ENCODE measurements at places on chromosomes 3 and 15. TPM values are rescaled to one million over a fixed set of nuclear protein-coding genes. Genes with fewer than 3 reads are reported as not detected.

- H3K36me3 ChIP-seq: no peaks in the 10 kb centered on the region
- H3K27me3 ChIP-seq: peaks cover 62% of the 10 kb centered on the region
These were observed 35.2 kb downstream of the CPN2 start for GRCh38 chr3:194315965-194316361.

DNA sequence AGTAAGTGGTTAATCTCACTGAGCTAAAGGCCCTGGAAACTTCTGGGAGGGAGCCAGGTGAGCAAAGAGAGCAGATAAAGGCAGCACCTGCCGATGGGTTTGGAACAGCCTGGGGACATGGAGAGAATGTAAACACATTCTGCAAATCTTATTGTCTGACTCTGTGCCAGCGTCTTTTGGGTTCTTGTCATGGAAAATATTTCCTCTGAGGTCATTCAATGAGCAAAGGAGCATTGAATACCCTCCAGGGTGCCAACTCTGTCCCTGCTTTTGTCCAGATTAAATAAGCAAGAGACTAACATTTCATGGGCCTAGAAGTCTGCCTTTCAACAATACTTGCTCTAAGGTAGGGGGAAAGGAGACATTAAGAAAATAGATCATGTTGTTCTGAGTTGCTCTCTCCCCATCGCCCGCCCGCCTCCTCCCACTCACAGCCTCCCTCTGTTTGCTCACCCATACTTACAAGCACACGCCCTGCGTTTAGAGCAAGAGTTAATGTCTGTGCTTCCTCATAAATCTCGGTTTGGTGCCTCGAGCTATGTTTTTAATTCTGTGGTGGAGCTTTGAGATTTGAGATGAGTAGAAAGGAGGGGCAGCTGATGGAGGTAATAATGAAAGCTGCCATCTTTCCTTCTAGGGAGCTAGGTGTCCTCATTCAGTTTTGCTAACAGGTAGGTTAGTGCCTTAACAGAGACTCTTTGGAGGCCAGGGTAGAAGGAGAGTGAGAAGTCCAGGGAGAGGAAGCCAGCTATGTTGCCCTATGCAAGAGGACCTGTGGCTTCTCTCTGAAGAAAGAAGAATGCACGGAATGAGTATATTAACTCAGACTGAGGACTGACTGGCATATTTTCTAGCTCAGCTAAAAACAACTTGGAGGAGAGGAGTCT lies 132.9 kb downstream of the TPRG1 start:
- H3K4me3 ChIP-seq: no peak overlapping the region
- no peaks in the 10 kb centered on the region for H3K27me3 ChIP-seq
- no peak overlapping the region for H3K27ac ChIP-seq
- no peaks in the 10 kb centered on the region for H3K4me1 ChIP-seq
- DNase-seq: peak; percentile 51

DNA sequence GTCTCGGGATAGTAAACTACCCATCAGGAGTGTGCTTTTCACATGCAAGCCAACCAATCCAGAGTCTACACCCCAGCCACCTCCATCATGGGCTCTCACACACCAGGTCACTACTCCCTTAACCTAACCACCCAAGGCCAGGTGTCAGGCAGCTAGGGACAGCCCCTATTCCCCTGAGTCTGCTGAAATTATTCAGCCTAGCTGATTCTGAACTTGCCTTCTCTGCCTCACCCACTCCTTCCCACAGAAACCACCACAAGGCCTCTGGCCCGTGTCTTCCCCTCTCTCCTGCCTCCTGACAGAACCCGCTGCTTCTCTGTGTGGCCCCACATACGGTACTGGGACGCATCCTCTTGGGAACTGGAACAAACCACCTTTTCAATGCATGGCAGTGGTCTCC lies 82.1 kb downstream of the PCSK6 start:
- H3K4me3 ChIP-seq: no peak overlapping the region
- DNase-seq: no peak
- no peaks in the 10 kb centered on the region for H3K36me3 ChIP-seq
- H3K27ac ChIP-seq: no peak overlapping the region
- H3K4me1 ChIP-seq: no peaks in the 10 kb centered on the region
- H3K27me3 ChIP-seq: no peaks in the 10 kb centered on the region

DNA sequence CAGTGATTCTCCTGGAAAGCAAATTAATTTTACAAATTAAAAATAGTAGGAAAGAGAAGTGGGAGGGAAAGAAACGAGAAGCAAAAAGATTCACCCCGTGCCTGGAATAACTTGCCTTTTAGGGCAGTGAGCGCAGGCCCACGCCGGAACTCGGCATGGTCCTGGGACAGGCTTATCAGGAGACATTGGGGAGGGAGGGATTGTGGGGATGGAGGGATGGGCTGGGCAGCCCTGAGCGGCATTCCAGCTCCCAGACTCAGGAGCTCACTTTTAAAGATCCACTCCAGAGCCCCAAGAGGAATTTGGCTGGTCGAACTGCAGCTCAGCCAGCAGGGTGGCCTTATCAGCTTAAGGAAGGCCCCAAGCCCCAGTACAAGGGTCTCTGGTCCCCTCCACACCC lies 117.9 kb downstream of the ADCY5 start:
- no peak overlapping the region for H3K27ac ChIP-seq
- no peaks in the 10 kb centered on the region for H3K4me1 ChIP-seq
- DNase-seq: no peak

DNA sequence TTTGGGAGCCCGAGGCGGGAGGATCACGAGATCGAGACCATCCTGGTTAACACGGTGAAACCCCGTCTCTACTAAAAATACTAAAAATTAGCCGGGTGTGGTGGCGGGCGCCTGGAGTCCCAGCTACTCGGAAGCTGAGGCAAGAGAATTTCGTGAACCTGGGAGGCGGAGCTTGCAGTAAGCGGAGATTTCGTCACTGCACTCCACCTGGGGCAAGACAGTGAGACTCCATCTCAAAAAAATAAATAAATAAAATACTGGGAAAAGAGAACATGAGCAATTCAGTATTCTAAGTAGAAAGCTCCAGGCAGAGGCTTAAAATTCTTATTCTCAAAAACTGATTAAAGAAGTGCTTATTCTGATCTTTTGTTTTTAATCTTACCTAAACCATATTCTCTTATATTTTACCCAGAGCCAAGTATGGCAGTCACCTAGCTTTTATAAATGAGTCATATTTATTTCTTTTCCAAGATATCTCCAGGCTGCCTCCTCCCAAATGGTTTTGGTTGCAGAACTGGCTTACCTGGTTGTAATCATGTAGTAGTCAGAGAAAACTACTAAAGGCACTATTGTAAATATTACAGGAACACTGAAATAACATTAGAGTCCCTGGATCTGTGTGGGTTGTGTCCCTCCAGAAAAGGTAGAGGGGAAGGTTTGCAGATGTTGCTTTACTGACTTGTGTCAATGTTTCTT lies 45.8 kb upstream of the DYNC1LI1 start:
- H3K4me1 ChIP-seq: no peaks in the 10 kb centered on the region
- DNase-seq: no peak
- H3K27me3 ChIP-seq: no peaks in the 10 kb centered on the region
- H3K36me3 ChIP-seq: no peaks in the 10 kb centered on the region

DNA sequence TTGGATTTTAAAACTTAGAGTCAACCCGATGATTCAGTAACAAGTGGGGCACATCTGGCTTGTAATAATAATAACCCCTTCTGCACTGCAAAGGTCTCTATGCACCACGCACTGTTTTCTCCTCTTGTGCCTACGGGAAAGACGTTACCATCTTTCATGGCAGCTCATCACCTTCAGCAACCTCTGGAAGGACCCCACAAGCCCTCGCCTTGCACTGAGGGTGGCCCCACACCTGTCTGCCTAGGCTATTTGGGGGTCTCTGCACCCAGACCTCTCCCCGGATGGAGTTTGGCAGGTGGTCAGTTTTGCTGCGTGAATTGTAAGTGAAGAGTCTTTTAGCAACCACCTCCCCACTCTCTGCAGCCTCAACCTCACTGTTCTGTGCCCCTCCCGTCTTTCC lies 138.6 kb upstream of the MEF2A start:
- no peak overlapping the region for H3K4me3 ChIP-seq
- peaks cover 4% of the 10 kb centered on the region for H3K4me1 ChIP-seq

GRCh38 chr15:79168922-79169456 lies 78.4 kb upstream of the RASGRF1 start:
- DNase-seq: peak; percentile 3
- no peak overlapping the region for H3K27ac ChIP-seq
- H3K4me3 ChIP-seq: no peak overlapping the region
- no peaks in the 10 kb centered on the region for H3K4me1 ChIP-seq

DNA sequence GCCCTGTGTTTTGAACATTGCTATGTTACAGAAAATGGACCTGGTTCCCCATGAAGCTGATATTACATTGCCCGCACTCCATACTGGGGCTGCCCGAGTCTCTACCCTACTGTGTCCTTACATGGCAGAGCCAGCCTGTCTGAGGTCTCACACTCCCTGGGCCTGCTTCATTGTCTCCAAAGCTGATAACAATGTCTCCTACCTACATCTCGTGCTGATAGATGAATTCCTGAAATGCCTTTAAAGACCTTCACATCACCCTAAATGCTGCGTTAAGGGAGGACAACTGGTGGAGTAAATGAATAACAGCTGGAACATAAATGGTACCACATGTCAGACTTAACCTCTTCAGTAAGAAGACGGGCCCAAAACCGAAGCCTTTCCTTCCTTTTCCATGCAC lies 62.9 kb upstream of the PTX3 start:
- H3K4me3 ChIP-seq: no peak overlapping the region
- H3K4me1 ChIP-seq: no peaks in the 10 kb centered on the region
- no peaks in the 10 kb centered on the region for H3K36me3 ChIP-seq
- DNase-seq: peak; percentile 33
- H3K27ac ChIP-seq: no peak overlapping the region

DNA sequence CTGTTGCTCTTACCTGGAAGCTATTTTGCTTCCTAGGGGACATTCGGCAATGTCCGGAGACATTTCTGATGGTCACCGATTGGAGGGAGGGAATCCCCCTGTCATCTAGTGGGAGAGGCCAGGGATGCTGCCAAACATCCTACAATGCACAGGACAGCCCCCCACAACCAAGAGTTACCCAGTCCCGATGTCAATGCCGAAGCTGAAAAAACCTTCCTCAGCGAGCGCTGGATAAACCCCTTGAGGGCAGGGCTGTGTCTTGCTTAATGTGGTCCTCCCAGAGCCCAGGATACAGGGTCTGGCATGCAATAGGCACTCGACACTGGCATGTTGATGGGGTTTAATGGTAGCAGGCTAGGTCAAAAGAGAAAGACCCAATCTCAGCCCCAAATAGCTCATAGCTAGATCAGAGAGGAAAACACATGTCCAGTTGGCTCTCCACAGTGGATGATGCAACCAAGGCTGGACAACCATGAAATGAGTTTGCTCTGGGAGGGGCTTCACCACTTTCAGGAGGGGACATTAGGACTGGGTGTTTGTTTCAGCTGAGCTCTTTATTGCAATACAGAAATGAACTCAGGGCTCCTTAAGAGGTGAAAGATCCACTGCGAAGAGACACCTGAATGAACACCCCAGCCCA lies 16.5 kb upstream of the PAQR5 start:
- no peaks in the 10 kb centered on the region for H3K4me1 ChIP-seq
- H3K27me3 ChIP-seq: no peaks in the 10 kb centered on the region
- no peaks in the 10 kb centered on the region for H3K36me3 ChIP-seq

DNA sequence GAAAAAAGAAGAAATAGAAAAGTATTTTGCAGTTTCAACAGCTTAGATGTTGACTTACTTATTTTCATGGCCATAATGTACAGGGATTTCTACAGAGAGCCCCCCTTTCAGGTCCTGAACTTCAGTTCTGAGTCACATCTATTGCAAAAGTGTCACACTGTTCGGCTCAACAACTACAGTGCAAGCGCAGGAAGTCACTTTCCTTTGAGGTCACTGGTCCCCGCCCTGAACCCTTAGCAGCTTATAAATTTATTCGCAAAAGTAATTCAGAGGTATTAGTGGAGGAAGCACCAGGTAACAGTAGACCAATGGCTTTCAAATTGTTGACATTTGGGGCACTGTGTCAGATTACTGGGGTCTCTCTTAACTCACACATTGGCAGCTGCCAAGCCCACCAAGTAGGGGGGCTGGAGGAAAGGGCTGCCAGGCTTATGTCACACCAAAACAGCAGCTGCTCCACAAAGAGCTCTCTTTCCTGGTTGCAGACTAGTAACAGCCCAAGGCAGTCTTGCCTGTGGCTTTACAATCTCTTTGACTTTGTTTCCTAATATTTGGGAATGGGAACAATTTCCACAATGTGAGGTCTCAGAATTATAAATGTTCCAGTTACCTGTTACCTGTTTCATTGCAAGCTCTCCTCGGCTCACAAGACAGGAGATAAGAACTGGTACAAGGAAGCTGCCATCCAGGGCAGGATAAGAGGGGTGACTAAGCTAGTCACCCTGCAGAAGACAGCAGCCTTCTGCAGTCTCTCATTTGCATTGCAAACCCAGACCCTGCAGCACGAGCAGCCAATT lies 130.2 kb upstream of the STRIT1 start:
- H3K27ac ChIP-seq: no peak overlapping the region
- no peaks in the 10 kb centered on the region for H3K27me3 ChIP-seq
- no peaks in the 10 kb centered on the region for H3K36me3 ChIP-seq

DNA sequence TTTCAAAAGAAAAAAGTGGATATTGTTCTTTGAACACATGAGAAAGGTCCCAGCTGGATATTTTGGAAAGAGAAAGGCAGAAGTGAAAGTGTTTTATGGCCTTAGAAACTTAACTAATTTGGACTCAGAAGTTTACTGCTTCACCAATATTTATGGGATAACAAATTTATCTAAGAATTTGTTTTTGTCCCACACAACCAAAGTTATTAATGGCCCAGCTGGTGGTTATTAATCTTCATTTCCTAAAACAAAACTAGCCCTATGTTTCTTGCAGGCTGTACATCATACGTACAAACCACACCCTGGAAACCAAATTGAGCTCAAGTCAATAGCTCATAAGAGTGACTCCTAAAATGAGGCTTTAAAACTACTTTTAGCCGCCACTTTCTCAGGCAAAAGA lies 372.9 kb upstream of the LMCD1 start:
- DNase-seq: no peak
- H3K36me3 ChIP-seq: no peaks in the 10 kb centered on the region
- no peaks in the 10 kb centered on the region for H3K4me1 ChIP-seq
- H3K27ac ChIP-seq: no peak overlapping the region
- no peaks in the 10 kb centered on the region for H3K27me3 ChIP-seq
- H3K4me3 ChIP-seq: no peak overlapping the region

GRCh38 chr3:97914388-97914787 lies 57.8 kb downstream of the RIOX2 start:
- no peaks in the 10 kb centered on the region for H3K4me1 ChIP-seq
- H3K36me3 ChIP-seq: peaks cover 1% of the 10 kb centered on the region
- H3K4me3 ChIP-seq: no peak overlapping the region
- no peaks in the 10 kb centered on the region for H3K27me3 ChIP-seq
- no peak overlapping the region for H3K27ac ChIP-seq

- H3K36me3 ChIP-seq: no peaks in the 10 kb centered on the region
- H3K4me1 ChIP-seq: no peaks in the 10 kb centered on the region
- DNase-seq: peak; percentile 97
- no peak overlapping the region for H3K4me3 ChIP-seq
- H3K27me3 ChIP-seq: no peaks in the 10 kb centered on the region
These were observed 99.2 kb upstream of the MLF1 start for GRCh38 chr3:158471639-158472294.

- no peak overlapping the region for H3K27ac ChIP-seq
- no peaks in the 10 kb centered on the region for H3K4me1 ChIP-seq
- H3K4me3 ChIP-seq: no peak overlapping the region
These were observed 299.6 kb downstream of the UNC13C start for GRCh38 chr15:54277834-54278233.

ROPN1 gene
- not detected for total RNA-seq

C3orf85 gene
- not detected for total RNA-seq

HDC gene
- not detected for total RNA-seq

DUOXA2 gene
- total RNA-seq: not detected

SAMMSON gene
- total RNA-seq: under 0.01 TPM

ATP13A5 gene
- total RNA-seq: not detected

SLC28A1 gene
- not detected for total RNA-seq

STRIT1 gene
- total RNA-seq: not detected

SLC49A4 gene
- total RNA-seq: 20.6 TPM
